SW480 (cell line): ENCODE measurements at places on chromosomes 4 and X.

DNA sequence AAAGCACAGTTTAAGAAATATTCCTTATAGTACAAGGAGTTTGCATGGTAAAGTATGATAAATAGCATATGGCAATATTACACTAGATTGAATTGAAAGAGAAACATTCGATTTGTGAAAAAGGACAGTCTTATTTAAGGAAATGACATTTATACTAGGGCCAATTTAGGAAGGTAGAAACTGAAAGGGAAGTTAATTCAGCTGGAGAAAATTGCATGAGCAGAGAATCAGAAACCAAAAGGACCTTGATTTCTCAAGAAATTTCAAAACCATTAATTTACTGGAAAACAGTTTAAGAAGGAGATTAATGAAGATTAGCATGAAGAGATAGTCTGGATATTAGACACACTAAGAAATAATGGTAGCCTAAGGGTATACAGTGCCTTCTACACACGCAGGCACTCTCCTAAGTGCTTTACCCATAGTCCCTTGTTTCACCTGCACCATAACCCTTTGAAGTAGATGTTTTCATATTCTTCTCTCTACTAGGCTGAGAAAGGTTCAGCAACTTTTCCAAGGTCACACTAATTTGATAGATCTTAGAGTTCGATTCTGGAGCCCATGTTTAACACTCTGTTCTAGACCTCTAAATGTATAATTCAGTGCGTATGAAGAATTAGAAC, 259.1 kb upstream of the SLIT2 start:
- no peak for DNase-seq

DNA sequence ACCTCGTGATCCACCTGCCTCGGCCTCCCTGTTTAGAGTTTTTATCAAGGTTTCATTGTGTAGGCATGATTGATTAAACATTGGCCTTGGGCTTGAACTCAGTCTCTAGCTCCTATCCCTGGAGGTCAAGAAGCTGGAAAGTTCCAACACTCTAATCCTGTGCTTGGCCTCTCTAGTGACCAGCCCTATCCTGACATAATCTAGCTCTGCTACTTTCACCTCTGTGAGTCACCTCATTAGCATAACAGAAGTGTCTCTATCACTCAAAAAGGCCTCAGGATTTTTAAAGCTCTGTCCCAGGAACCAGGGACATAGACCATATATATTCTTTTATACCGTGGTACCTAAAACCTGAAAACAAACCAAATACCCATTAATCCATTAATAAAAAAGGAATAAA, 377.5 kb downstream of the CENPC start:
- no peak for DNase-seq

DNA sequence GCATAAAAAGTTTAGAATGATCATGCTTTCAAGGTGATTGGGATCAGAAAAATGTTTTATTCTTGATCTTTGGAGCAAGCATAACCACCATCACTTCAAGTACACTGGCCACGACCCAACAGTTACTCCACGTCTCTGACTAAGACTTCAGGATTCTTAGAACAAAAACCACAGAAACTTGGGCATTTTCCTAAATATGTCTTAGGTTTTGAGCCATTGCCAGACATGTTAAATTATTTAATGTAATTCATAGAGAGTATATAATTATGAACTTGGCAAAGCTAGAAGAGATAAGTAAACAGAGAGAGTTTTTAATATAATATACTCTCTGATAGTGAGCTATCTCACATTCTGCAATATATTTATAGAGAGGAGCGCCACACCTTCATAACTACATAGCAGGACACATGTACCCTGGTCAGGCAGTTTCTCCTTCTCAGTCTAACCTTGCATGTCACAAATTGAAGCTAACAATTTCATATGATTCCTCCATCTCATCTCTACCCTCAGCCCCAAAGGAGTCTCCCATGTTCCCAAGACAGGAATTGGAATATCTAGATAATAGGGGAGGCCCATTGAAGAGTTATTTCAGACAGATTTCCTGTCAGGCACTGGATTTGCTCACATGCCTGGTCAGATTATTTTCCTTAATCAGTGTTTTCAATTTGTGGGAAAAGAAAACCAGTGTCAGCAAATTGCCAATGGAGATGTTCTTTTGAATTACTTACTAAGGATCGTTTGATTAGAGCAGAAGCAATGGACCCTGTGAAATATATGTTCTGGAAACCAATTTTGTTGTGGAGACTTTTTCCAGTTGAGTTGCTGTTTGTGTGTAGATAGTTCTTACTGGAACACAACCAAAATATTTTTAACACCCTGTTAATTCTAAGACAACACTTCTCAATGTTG, 61.7 kb upstream of the GUCY1A1 start:
- DNase-seq, result no peak

GRCh38 chr4:89625599-89626293, 211.2 kb downstream of the SNCA start:
- no peak for DNase-seq

DNA sequence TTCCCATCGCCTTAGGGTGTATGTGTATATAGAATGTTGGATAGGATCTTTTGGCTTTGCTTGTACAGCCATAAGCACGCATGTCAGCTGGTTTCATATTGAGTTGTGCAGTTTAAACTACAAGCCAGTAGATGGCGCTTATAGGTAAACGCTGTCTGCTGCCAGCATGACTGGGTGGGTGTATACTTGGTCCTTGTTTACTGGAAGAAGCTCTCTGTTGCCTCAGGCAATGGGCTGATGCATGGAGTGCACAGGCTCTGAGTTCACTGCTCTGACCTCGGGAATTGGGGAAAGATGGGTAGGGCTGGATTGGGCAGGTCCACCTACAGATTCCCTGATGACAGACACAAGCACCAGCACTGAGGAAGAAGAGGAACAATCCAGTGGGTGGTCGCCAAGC, 831.5 kb downstream of the STIM2 start:
- DNase-seq, result peak; percentile 32
